Neural crest cell (in vitro differentiated cells): ENCODE measurements at places on chromosomes 7 and 10. TPM values are rescaled to one million over a fixed set of nuclear protein-coding genes. Genes with fewer than 3 reads are reported as not detected.

EPDR1 gene
- 3.7 and 4.1 TPM in 2 replicates for total RNA-seq

SFR1 gene
- 13.9 and 14.0 TPM in 2 replicates for total RNA-seq

- no peaks in the 10 kb centered on the region for H3K27me3 ChIP-seq
- no peak overlapping the region for H3K4me3 ChIP-seq
- no peak for DNase-seq
These were observed 494.0 kb downstream of the MAGI2 start for GRCh38 chr7:78959477-78959876.

DNA sequence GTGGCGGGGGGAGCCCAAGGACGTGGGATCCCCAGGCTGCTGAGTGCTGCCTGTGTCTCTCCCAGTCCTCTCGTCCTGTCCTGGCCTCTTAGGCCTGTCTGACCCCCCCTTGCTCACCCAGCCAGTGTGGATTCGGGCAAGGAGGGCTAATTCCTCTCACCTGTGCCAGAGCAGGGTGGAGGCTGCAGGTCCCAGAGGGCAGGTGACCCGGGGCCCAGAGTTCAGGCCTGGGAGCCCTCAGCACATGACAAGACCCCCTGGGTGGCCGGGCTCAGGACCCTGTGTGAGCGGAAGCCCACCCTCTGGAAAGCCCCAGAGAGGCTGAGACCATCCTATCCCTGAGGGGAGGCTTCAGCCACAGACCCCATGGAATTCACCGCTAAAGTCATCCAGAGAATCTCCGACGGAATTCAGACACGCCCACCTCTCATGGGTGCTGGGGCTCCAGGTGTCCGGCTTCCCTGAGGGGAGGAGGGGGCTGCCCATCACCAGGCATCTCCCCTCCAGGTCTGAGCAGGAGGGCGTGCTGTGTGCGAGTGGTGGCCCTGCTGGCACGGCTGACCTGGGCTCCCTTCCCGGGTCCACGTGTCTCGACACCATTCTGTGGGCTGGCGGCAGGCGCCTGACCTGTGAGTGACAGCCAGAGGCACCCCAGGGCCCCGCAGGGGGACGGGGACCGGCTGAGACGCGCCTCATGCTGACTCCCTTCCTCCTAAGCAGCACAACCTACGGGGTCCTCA, 5.0 kb downstream of the KNDC1 start:
- DNase-seq = no peak
- peaks cover 5% of the 10 kb centered on the region for H3K36me3 ChIP-seq
- no peak overlapping the region for H3K27ac ChIP-seq
- no peak overlapping the region for H3K4me3 ChIP-seq

GRCh38 chr10:7419998-7420397, 9.2 kb upstream of the SFMBT2 start:
- DNase-seq = no peak
- peaks cover 87% of the 10 kb centered on the region for H3K27me3 ChIP-seq
- H3K4me3 ChIP-seq = no peak overlapping the region

DNA sequence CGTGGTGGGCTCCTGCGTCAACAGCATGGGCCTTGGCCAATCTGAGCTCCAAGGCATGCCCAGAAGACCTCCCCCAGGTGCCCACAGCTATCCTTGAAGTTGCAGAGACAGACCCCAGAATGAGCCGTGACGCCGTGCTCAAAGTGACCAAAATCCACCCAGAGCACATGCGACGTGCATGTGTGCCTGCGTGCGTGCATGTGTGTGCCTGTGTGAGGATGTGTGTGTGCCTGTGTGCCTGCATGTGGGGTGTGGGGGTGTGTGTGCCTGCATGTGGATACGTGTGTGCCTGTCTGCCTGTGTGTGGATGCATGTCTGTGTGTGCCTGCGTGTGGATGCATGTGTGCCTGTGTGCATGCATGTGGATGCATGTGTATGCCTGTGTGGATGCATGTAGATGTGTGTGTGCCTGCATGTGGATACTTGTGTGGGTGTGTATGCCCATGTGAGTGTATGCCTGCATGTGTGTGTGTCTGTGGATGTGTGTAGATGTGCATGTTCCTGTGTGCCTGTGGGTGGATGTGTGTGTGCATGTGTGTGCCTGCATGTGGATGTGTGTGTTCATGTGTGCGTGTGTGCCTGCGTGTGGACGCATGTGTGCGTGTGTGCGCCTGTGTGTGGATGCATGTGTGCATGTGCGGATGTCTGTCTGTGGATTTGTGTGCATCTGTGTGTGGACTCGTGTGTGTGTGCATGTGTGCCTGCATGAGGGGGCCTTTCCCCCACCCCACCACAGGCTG, 42.6 kb downstream of the PWWP2B start:
- peaks cover 13% of the 10 kb centered on the region for H3K4me1 ChIP-seq
- no peak for DNase-seq
- H3K27me3 ChIP-seq = no peaks in the 10 kb centered on the region
- H3K36me3 ChIP-seq = no peaks in the 10 kb centered on the region
- no peak overlapping the region for H3K4me3 ChIP-seq

DNA sequence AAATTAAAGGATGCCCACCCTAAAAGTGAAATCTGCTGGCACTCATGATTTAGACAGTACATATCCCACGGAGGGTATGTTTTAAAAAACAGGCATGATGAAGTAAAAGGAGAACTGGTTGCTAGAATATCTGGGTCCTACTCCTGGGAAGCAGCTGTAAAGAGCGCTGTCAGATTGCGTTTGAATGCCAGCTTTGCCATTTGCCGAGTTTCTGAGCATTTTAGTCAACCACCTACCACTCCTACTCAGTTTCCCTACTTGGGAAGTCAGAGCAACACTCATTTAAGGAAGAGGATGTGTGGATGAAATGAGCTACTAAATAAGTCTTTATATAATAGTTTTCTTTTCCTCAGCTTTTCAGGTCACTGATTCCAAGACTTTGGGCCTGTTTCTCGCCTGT, 1.1 kb upstream of the UMAD1 start:
- H3K4me1 ChIP-seq = peaks cover 38% of the 10 kb centered on the region
- no peaks in the 10 kb centered on the region for H3K27me3 ChIP-seq
- DNase-seq = no peak
- peak overlapping the region; percentile 93 for H3K4me3 ChIP-seq
- H3K27ac ChIP-seq = peak overlapping the region; percentile 98
- H3K36me3 ChIP-seq = peaks cover 9% of the 10 kb centered on the region

GRCh38 chr7:145534301-145534700, 582.3 kb upstream of the CNTNAP2 start:
- no peaks in the 10 kb centered on the region for H3K27me3 ChIP-seq
- H3K27ac ChIP-seq = no peak overlapping the region
- no peaks in the 10 kb centered on the region for H3K36me3 ChIP-seq

DNA sequence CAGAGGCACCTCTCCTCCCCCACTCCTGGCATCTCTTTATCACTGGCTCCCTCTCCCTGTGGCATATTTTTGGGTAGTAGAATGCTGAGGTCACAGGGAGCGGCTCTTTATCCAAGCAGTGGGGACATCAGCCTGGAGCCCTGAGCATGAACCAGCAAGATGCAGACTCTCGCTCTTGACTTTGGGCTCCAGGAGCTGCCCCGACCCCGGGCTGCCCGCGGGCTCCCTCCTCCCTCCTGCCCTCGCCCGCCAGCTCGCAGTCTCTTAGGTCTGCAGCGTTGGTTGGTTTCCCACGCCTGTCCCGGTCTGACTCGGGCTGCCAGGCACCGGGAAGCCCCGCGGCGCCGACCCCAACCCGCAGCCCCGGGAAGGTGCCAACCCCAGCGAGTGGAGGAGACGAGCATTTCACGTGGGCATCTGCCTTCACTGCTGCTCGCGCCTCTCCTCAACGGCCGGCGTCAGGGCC, 1.3 kb downstream of the INSYN2A start:
- peak; percentile 8 for DNase-seq
- peak overlapping the region; percentile 71 for H3K4me3 ChIP-seq
- H3K4me1 ChIP-seq = peaks cover 5% of the 10 kb centered on the region
- no peak overlapping the region for H3K27ac ChIP-seq
- H3K27me3 ChIP-seq = peaks cover 66% of the 10 kb centered on the region

DNA sequence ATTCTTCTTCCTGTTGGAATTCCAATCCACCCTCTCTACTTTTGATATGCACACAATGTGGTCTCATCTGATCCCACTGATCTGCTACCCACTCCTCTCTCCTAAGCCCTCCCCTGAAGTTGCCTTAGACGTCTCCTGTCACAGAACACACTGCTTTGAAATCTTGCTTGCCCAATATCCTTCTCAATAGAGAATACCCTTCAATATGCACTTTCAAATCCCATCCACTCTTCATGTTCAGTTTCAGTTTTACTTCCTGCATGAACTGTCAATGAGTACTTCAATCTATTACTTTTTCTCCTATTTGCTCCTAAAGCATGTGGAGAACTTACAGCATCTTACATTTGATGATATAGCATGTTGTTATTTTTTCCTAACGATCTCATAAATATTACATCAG, 93.5 kb downstream of the UPF2 start:
- no peaks in the 10 kb centered on the region for H3K27me3 ChIP-seq
- H3K36me3 ChIP-seq = peaks cover 10% of the 10 kb centered on the region
- no peak for DNase-seq
- H3K4me1 ChIP-seq = peaks cover 6% of the 10 kb centered on the region
- no peak overlapping the region for H3K27ac ChIP-seq

- DNase-seq = no peak
- H3K27ac ChIP-seq = no peak overlapping the region
- H3K4me3 ChIP-seq = no peak overlapping the region
- H3K36me3 ChIP-seq = peaks cover 2% of the 10 kb centered on the region
These were observed 1002.8 kb upstream of the CELF2 start for GRCh38 chr10:10014846-10015245.

DNA sequence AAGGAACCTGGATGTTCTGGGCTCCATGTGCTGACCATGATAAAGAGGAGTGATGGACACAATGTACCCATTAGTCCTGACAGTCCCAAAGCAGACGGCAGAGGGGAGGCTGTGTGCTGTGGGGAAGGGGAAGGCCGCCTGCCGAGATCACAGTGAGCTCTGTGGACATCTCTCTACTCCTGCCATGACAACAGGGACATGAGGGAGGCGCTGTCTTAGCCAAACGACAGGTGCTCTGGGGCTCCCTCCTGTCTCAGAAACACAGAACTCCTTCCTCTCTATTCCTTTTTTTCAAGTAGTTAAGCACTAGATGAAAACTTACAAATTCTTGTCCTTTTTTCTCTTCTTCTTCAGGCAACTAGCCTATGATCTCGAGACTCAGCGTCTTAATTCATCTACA, 113.1 kb downstream of the RNF32 start:
- H3K27ac ChIP-seq = no peak overlapping the region
- H3K36me3 ChIP-seq = peaks cover 6% of the 10 kb centered on the region
- DNase-seq = no peak
- no peaks in the 10 kb centered on the region for H3K4me1 ChIP-seq
- no peaks in the 10 kb centered on the region for H3K27me3 ChIP-seq

DNA sequence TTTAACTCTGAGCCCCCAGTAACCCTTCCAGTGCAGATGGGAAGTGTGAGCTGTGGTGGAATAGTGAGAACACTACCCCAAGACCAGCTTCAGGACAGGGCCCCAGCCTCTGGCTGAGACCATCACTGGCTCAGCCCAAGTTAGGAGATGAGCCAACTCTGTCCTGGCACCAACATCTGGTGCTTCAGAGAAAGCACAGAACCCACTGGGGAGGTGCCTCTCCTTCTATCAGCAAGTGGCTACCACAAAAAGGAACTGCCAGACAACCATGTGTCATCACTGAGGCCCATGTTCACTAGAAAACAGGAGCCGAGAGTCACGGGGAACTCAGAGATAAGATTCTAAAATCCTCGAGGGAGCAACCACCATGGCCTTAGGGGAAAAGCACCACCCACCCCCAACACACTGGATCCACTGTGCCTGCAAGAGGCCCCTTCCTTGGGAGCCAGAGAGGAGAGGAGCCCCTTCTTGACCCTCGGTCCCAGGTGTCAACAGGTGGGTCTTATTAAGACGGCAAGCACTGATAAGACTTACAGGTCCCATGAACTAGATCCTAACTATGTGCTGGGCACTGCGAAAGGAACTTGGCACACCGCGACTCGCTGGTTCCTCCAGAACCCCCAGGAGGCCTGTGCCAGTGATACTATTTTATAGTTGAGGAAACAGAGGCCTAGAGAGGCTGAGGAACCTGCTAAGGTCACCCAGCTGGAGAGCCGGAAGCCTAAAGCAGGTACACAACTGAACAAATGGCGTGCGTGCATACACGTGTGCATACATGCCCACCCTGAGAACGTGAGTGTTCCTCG, 102.7 kb downstream of the FAM53B start:
- DNase-seq = no peak
- H3K4me1 ChIP-seq = peaks cover 54% of the 10 kb centered on the region
- no peaks in the 10 kb centered on the region for H3K27me3 ChIP-seq
- peak overlapping the region; percentile 96 for H3K27ac ChIP-seq
- H3K36me3 ChIP-seq = no peaks in the 10 kb centered on the region

DNA sequence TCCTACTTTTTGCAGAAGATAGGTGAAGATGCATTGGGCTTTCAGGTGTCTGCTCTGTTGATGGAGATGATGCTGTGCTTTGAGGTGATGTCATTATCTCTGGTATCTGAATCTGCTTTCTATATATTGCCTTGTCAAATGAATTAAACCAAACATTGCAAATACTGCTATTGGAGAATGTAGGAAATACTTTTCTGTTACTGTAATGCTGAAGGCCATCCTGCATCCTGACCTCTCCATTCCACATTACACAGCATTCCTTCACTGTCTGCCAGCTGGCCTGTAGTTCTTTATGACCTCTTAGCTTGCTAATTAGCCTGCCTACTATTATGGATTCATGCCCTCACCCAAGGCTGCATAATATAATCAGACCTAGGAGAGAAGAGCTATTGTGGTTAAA, 73.2 kb downstream of the VCL start:
- H3K4me3 ChIP-seq = no peak overlapping the region
- peaks cover 8% of the 10 kb centered on the region for H3K36me3 ChIP-seq
- DNase-seq = no peak
- peaks cover 30% of the 10 kb centered on the region for H3K4me1 ChIP-seq
- H3K27ac ChIP-seq = peak overlapping the region; percentile 22
- no peaks in the 10 kb centered on the region for H3K27me3 ChIP-seq
